ENCODE measurements at places on chromosomes 13 and 19. TPM values are rescaled to one million over a fixed set of nuclear protein-coding genes. Genes with fewer than 3 reads are reported as not detected.
A peak's percentile ranks its signal among the peaks of the same experiment; 100 is the strongest.

The CYP2F1 gene
- not detected for total RNA-seq

The TGFBR3L gene
- total RNA-seq: 4.5 TPM

The VMAC gene
- total RNA-seq: 30.9 TPM

The KLF16 gene
- total RNA-seq: 32.7 TPM

The PEPD gene
- total RNA-seq: 23.5 TPM

The LSR gene
- 64.9 TPM for total RNA-seq

The SLAIN1 gene
- total RNA-seq: 37.4 TPM

The OVOL3 gene
- total RNA-seq: not detected

DNA sequence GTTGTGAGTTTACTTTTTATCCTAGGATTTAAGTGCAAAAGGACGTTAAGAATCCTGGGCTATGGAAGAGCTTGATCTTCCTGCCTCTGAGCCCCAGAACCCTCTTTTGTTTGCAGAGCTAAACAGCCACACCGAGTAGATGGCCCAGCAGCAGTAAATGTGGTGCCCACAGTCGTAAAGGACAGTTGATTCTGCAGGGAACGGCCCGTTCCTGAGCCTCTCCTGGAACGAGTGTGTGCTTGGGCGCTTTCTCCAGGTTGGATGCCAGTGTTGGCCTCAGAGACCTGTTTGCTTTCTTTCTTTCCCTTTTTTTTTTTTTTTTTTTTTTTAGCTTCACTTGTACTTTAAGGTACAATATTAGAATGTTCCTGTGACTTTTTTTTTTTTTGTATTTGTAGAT is 41.7 kb downstream of the SPATA13 start:
- no peak overlapping the region for H3K27ac ChIP-seq

GRCh38 chr13:21048901-21049698 is 12.3 kb downstream of the LATS2 start:
- H3K27ac ChIP-seq: no peak overlapping the region
- H3K36me3 ChIP-seq: no peaks in the 10 kb centered on the region
- H3K27me3 ChIP-seq: no peaks in the 10 kb centered on the region
- no peak overlapping the region for H3K4me3 ChIP-seq

GRCh38 chr13:62512194-62513141 is 1096.8 kb upstream of the PCDH20 start:
- no peaks in the 10 kb centered on the region for H3K27me3 ChIP-seq
- no peak for DNase-seq
- no peak overlapping the region for H3K27ac ChIP-seq
- H3K36me3 ChIP-seq: no peaks in the 10 kb centered on the region
- no peaks in the 10 kb centered on the region for H3K4me1 ChIP-seq

GRCh38 chr19:41955521-41955920 is 3.6 kb downstream of the RABAC1 start:
- no peak overlapping the region for H3K27ac ChIP-seq
- peaks cover 14% of the 10 kb centered on the region for H3K36me3 ChIP-seq
- peaks cover 3% of the 10 kb centered on the region for H3K27me3 ChIP-seq

DNA sequence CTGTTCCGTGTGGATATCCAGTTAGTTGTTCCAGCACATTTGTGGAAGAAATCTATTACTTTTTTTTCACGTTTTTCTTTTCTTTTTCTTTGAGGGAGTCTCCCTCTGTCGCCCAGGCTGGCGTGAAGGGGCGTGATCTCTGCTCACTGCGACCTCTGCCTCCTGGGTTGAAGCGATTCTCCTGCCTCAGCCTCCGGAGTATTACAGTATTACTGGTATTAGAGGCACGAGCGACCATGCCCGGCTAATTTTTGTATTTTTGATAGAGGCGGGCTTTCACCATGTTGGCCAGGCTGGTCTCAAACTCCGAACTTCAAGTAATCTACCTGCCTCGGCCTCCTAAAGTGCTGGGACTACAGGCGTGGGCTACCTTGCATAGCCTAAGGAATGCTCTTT is 43.6 kb downstream of the ZNF611 start:
- peak overlapping the region; percentile 80 for H3K4me3 ChIP-seq
- no peak overlapping the region for H3K27ac ChIP-seq
- H3K27me3 ChIP-seq: no peaks in the 10 kb centered on the region
- peaks cover 26% of the 10 kb centered on the region for H3K4me1 ChIP-seq
- H3K36me3 ChIP-seq: no peaks in the 10 kb centered on the region

GRCh38 chr19:3270902-3271301 is 46.4 kb downstream of the CELF5 start:
- H3K4me1 ChIP-seq: peaks cover 4% of the 10 kb centered on the region
- DNase-seq: peak; percentile 31
- no peak overlapping the region for H3K4me3 ChIP-seq
- peaks cover 71% of the 10 kb centered on the region for H3K27me3 ChIP-seq
- H3K27ac ChIP-seq: no peak overlapping the region

GRCh38 chr19:3649888-3650287 is 23.3 kb upstream of the CACTIN start:
- H3K36me3 ChIP-seq: peaks cover 9% of the 10 kb centered on the region
- H3K27me3 ChIP-seq: no peaks in the 10 kb centered on the region
- no peak for DNase-seq
- H3K4me3 ChIP-seq: no peak overlapping the region
- H3K4me1 ChIP-seq: no peaks in the 10 kb centered on the region

- H3K27me3 ChIP-seq: no peaks in the 10 kb centered on the region
- no peak for DNase-seq
- H3K4me1 ChIP-seq: no peaks in the 10 kb centered on the region
- no peak overlapping the region for H3K27ac ChIP-seq
- no peak overlapping the region for H3K4me3 ChIP-seq
- peaks cover 43% of the 10 kb centered on the region for H3K36me3 ChIP-seq
Observed at GRCh38 chr19:33089010-33089409, 8.0 kb downstream of the GPATCH1 start.

- DNase-seq: no peak
- H3K36me3 ChIP-seq: peaks cover 13% of the 10 kb centered on the region
- no peak overlapping the region for H3K4me3 ChIP-seq
- H3K27me3 ChIP-seq: no peaks in the 10 kb centered on the region
- no peaks in the 10 kb centered on the region for H3K4me1 ChIP-seq
Observed at GRCh38 chr13:97273341-97273831, 51.3 kb downstream of the MBNL2 start.

GRCh38 chr19:52270266-52270885 is 989 bp downstream of the ZNF766 start:
- H3K36me3 ChIP-seq: peaks cover 23% of the 10 kb centered on the region
- peak overlapping the region; percentile 93 for H3K27ac ChIP-seq
- H3K4me3 ChIP-seq: peak overlapping the region; percentile 97
- H3K4me1 ChIP-seq: peaks cover 6% of the 10 kb centered on the region

- no peaks in the 10 kb centered on the region for H3K36me3 ChIP-seq
- peaks cover 3% of the 10 kb centered on the region for H3K4me1 ChIP-seq
- no peak overlapping the region for H3K4me3 ChIP-seq
- H3K27me3 ChIP-seq: peaks cover 4% of the 10 kb centered on the region
Observed at GRCh38 chr13:41978007-41978406, 17.1 kb upstream of the VWA8 start.

- H3K27ac ChIP-seq: no peak overlapping the region
- H3K27me3 ChIP-seq: peaks cover 3% of the 10 kb centered on the region
- peaks cover 6% of the 10 kb centered on the region for H3K4me1 ChIP-seq
- no peak overlapping the region for H3K4me3 ChIP-seq
Observed at GRCh38 chr13:25981060-25981459, 70.8 kb downstream of the SHISA2 start.

- no peak overlapping the region for H3K27ac ChIP-seq
- no peaks in the 10 kb centered on the region for H3K4me1 ChIP-seq
- DNase-seq: no peak
- peaks cover 5% of the 10 kb centered on the region for H3K27me3 ChIP-seq
- no peaks in the 10 kb centered on the region for H3K36me3 ChIP-seq
- no peak overlapping the region for H3K4me3 ChIP-seq
Observed at GRCh38 chr13:94305934-94306333, 173.5 kb downstream of the DCT start.

DNA sequence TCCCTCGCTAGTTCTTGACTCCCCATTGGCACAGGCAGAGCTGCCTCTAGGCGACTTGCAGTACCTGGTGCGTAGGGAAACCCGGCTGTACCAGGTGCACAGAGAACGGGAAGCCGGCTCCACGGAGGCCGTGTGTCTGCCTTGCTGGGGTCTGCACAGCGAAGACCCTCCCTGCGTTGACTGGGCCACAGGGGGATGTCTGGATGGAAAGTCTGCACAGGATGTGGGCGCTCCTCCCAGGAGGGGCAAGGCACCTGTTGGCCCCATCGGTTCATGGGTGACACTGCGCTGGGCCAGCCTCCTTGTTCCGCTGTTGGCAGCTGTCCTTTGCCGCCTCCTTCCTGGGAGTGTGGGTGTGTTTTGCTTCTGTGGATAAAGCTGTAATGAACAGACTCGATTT is 138.3 kb downstream of the TEX29 start:
- no peaks in the 10 kb centered on the region for H3K36me3 ChIP-seq
- H3K4me3 ChIP-seq: no peak overlapping the region
- DNase-seq: no peak

DNA sequence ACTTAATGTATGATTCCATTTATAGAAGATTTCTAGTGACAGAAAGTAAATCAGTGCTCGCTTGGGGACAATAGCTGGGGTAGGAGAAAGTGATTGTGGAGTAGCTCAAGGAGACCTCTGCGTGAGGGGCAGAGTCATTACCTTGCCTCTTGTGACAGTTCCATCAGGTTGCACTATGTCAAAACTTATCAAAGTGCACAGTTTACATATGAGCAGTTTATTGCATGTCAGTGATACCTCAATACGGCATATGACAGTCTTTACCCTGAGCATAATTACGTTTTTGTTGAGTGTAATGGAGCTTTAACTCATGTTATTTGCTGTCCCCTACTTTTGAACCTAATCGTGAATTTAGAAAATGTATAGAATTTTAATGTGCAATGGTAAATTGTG is 15.0 kb downstream of the ARHGEF7 start:
- no peak for DNase-seq
- no peaks in the 10 kb centered on the region for H3K36me3 ChIP-seq
- no peaks in the 10 kb centered on the region for H3K27me3 ChIP-seq
- H3K27ac ChIP-seq: no peak overlapping the region
- H3K4me3 ChIP-seq: no peak overlapping the region
- H3K4me1 ChIP-seq: no peaks in the 10 kb centered on the region

- no peak for DNase-seq
- no peaks in the 10 kb centered on the region for H3K27me3 ChIP-seq
- no peaks in the 10 kb centered on the region for H3K4me1 ChIP-seq
- H3K36me3 ChIP-seq: no peaks in the 10 kb centered on the region
- no peak overlapping the region for H3K27ac ChIP-seq
Observed at GRCh38 chr13:106440866-106441265, 94.6 kb downstream of the EFNB2 start.

DNA sequence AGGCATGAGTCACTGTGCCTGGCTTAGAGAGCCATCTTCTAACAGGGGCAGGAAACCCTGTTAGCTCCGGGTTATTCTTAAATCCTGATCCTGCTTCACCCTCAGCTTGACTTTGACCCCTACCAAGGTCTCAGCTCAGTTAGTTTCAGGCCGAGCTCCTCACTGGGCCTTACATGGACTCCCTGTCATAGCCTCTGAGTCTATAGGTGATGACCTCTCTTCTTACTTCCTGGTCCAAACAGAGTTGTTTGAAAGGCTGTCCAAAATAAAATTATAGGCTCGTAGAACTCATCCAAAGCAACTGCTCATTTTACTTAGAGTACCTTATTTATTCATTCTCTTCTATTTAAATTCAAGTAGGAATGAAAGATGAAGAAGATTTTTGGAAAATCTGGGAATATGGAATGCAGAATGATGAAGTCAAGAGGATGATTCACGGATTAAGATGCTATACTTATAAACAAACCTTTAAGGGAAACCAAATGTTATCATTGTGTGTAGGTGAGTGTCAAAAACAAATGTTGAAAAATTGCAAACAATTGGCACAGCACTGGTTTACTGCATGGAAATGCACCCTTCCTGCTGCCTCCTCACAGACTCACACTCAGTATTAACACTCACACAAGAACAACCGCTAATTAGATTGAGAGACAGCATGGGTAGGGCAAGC is 174.1 kb downstream of the RGCC start:
- no peaks in the 10 kb centered on the region for H3K4me1 ChIP-seq
- H3K4me3 ChIP-seq: no peak overlapping the region
- H3K27me3 ChIP-seq: no peaks in the 10 kb centered on the region
- H3K27ac ChIP-seq: no peak overlapping the region
- no peaks in the 10 kb centered on the region for H3K36me3 ChIP-seq

DNA sequence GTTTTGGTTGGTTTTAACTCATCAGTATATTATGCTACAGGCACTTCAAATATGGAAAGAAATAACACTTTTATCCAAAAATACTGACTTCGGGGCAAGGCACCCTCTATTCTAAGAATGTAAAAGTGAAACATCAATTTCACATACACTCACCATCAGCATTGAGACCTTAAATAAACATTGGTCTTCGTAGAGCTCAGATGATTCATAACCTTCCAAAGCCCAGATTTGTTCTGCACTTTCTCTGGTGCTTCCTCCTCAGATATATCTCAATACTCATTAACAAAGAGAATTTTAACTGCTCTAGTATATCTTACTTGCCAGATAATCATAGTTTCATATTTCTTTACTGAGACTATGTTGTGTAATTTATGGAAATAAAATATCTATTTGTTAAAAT is 794.3 kb downstream of the LIG4 start:
- H3K4me1 ChIP-seq: no peaks in the 10 kb centered on the region
- DNase-seq: no peak
- no peaks in the 10 kb centered on the region for H3K27me3 ChIP-seq

GRCh38 chr19:30394481-30395151 is 22.4 kb downstream of the ZNF536 start:
- no peak for DNase-seq
- H3K4me3 ChIP-seq: no peak overlapping the region
- peaks cover 5% of the 10 kb centered on the region for H3K27me3 ChIP-seq
- no peaks in the 10 kb centered on the region for H3K4me1 ChIP-seq
- no peaks in the 10 kb centered on the region for H3K36me3 ChIP-seq

GRCh38 chr19:44712864-44713515 is 14.0 kb downstream of the CEACAM16 start:
- no peaks in the 10 kb centered on the region for H3K27me3 ChIP-seq
- no peaks in the 10 kb centered on the region for H3K36me3 ChIP-seq
- peaks cover 2% of the 10 kb centered on the region for H3K4me1 ChIP-seq
- H3K27ac ChIP-seq: no peak overlapping the region
- no peak for DNase-seq

Data from T-cell (primary cell).